ENCODE measurements at places on chromosomes 3 and 15.
A peak's percentile ranks its signal among the peaks of the same experiment; 100 is the strongest.

DNA sequence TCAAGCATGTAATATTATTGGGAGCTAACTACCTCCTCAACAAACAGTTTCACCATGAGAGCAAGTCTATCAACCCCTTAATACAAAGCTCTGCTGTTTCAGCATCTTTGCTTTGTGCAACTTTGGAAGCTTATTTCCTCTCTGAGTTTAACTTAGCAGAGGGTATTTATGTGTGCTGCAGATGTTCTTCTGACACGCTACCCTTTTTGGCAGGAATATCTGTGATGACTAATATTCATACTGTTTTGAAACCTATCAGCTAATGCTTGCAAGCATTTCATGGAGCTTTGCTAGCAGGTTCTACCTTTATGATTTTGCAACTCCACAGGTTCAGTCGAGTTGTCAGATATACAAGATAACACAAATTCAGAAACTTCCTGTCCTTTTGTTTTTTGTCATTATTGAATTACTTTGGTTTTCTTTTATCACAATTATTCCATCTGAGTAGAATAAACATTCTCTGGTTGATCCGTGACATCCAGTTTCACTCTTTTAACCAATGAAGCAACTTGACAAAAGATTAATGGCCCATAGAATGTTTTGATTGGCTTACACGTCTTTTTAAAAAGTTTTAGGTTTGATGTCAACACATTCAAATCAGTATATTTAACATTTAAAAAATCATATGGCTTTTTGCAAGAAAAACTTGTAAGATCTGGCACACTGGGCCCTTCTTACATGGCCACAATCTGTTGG lies 1.7 kb upstream of the SLC9A9 start:
- DNase-seq: peak; percentile 84

DNA sequence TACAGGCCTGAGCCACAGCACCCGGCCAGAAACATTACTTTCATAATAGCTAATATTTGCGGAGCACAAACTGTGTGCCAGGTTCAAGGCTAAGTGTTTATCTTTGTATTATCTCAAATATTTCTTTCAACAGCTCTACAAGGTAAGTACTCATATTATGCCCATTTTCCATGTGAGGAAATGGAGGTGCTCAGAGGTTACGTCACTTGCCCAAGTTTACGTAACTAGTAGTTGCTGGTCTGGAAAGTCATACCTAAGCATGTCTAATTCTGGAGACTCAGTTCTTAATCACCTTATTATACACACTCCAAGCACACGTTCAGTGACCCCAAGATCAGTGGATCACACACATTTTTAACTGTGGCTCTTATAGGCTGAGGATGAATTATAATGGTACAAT lies 177.5 kb downstream of the OXSM start:
- DNase-seq: no peak

GRCh38 chr3:42547401-42547945 lies 34.3 kb downstream of the SEC22C start:
- DNase-seq: peak; percentile 55

DNA sequence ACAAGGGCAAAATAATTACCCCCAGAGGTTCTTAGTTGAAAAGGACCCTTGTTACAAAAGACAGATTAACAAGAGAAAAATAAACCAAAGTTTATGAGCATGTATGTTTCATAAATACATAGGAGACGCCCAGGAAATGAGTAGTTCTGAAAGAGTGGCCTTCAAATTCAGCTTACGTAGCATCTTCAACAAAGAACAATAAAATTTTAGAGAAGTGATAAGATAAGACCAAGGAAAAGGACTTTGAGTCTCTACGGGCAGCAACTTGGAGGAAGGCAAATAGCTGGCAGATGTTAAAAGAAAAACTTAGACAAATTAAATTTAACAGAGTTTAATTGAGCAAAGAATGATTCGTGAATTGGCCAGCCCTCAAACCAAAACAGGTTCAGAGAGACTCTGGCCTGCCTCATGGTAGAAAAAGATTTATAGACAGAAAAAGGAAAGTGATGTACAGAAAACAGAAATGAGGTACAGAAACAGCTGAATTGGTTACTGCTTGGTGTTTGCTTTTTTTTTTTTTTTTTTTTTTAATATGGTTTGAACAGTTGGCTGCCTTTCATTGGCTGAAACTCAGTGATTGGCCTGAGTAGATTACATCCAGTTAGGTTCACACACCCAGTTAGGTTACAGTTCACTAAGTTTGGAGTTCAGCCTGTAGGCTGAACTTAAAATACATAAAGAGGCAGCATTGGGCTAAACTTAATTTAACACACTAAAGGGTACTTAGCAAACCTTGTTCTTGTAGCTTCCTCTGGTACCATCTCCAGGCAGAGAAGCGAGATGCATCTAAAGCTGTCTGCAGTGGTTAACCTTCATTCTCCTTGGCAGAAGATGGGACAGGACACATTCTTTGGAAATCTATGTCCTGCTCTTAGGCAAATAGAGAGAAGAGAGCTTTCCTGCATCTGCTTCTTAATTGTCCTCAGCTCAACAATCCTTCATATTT lies 23.2 kb downstream of the C2CD4B start:
- DNase-seq: no peak

DNA sequence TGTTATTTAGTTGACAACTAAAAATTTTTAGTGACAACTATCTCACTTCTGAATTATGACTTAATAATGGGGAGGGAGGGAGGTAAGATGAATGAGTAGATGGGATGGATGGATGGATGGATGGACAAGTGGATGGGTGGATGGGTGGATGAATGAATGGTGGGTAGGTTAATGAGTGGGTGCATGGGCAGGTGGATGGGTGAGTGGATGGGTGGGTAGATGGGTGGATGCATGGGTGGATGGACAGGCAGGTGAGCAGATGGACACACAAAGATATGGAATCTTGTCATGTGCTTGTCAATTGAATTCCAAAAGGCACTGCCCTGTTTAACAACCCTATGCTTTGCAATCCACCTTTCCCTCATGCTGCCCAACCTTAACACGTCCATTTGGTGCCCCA lies 41.5 kb downstream of the KLHL25 start:
- no peak for DNase-seq

- peak; percentile 20 for DNase-seq
Observed at GRCh38 chr15:69823223-69823907, 274.4 kb downstream of the TLE3 start.

GRCh38 chr15:80932989-80933388 lies 56.6 kb downstream of the MESD start:
- peak; percentile 55 for DNase-seq

DNA sequence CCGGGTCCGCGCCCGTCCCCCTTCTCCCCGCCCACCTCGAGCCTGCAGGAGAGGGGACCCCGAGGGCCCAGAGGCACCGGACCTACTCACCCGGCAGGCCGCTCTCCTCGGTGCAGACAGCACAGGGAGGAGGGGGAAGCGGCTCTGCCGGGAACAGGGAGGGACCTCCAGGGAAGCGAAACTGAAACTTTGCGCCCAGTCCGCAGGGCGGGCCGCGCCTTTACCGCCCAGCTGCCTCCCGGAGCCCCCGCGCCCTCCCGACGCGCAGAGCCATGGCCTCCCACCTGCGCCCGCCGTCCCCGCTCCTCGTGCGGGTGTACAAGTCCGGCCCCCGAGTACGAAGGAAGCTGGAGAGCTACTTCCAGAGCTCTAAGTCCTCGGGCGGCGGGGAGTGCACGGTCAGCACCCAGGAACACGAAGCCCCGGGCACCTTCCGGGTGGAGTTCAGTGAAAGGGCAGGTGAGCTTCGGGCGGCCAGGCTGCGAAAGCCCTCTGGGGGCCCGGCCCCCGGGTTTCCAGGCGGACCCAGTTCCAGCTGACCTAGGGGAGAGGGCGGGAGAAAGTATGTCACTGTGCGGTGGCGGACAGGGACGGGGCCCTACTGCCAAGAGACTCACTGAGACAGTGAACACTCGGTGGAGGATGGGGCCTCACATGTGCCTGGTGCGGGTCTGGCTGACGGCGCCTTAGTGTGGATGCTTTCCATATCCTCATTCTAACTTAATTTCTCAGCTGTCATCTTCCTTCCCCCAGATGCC lies at the start of the genes DTX3L and PARP9:
Gene DTX3L, plus strand, starts transcription at position 184 of the 758 bp plus-strand sequence. Its CDS starts 89 bp downstream, at position 273.
Gene PARP9, minus strand, starts transcription at position 146 of the 758 bp plus-strand sequence. CDS start 4,680 bp downstream, outside the sequence.
- peak; percentile 82 for DNase-seq

GRCh38 chr15:69852482-69852881 lies 245.2 kb downstream of the TLE3 start:
- DNase-seq: peak; percentile 65

GRCh38 chr3:151789853-151790463 lies 24.0 kb upstream of the AADAC start:
- DNase-seq: no peak

GRCh38 chr3:169299129-169299528 lies 364.4 kb downstream of the MECOM start:
- no peak for DNase-seq

DNA sequence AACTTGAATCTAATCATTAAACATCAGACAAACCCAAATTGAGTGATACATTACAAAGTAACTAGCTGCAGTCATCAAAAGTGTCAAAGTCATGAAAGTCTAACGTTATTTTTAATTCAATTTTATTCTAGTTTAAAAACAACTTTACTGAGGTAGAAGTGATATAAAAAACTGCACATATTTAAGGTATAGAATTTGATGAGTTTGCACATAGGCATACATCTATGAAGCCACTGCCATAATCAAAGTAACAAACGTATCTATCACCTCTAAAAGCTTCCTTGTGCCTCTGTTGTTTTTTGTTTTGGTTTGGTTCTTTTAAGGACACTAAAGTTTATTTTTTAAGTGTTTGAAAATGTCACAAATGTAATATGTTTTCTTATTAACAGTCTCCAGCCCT lies 130.9 kb downstream of the DLG1 start:
- no peak for DNase-seq

GRCh38 chr3:129972301-129972700 lies 2.2 kb upstream of the TRH start:
- no peak for DNase-seq

DNA sequence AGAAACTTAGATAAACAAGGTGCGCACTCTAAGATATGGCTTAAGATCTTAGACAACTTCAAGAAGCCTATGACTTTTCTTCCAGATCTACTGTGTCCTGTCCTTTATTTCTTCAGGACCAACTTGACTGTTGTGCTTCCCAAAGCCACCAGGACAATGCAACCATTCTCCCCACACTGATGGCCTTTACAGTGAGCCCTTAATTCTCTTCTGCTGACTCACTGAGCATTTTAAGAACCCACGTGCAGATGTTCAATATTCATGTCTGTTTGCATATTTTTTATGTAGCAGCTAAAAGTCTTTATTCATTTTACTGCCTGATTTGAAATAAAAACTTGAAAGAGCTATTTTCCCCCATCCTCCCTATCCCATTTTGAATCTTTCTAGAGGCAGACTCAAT lies 103.3 kb upstream of the SLC2A2 start:
- DNase-seq: no peak

GRCh38 chr3:79200456-79200855 lies 567.3 kb downstream of the ROBO1 start:
- DNase-seq: peak; percentile 46

- peak; percentile 87 for DNase-seq
Observed at GRCh38 chr3:64213962-64214379, 11.3 kb downstream of the PRICKLE2 start.

- peak; percentile 86 for DNase-seq
Observed at GRCh38 chr15:55627730-55628368, 39.7 kb upstream of the PYGO1 start.

GRCh38 chr15:58244536-58244935 lies 106.4 kb downstream of the AQP9 start:
- DNase-seq: no peak

- DNase-seq: no peak
Observed at GRCh38 chr3:52053307-52054304, 2.8 kb downstream of the DUSP7 start.

DNA sequence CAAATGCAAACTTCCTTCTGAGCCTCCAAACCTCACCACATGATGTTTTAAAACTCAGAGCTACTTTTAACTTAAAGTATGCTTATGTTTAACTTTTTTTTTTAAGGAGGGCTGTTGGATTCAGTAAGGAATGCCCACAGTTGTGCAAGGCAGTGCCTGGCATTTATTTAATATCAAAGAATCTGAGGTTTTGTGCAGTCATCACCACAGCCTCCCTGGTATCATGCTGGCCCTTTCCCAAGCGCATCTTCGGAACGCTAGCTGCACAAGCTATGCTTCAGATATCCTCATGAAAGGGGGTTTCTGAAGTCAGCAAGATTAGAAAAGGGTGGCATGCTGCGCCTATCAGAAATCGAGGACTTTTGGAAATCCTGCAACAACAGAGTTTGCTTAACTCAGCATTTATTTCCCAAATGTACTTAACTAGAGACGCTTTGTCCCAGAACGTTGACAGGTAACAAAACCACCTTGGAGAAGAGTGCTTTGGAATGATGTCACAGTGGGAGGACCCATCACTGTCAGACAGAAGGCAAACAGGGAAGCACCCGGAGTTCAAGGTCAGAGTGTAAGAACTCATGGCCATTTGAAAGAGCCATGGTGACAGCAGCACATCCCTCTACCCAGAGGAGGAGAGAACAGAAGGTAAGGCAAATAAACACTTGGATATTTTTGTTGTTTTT lies 120.2 kb upstream of the IGF1R start:
- DNase-seq: no peak

GRCh38 chr3:124229420-124229819 lies 237.5 kb upstream of the ROPN1 start:
- no peak for DNase-seq

- no peak for DNase-seq
Observed at GRCh38 chr15:53963801-53964200, 14.4 kb upstream of the UNC13C start.

DNA sequence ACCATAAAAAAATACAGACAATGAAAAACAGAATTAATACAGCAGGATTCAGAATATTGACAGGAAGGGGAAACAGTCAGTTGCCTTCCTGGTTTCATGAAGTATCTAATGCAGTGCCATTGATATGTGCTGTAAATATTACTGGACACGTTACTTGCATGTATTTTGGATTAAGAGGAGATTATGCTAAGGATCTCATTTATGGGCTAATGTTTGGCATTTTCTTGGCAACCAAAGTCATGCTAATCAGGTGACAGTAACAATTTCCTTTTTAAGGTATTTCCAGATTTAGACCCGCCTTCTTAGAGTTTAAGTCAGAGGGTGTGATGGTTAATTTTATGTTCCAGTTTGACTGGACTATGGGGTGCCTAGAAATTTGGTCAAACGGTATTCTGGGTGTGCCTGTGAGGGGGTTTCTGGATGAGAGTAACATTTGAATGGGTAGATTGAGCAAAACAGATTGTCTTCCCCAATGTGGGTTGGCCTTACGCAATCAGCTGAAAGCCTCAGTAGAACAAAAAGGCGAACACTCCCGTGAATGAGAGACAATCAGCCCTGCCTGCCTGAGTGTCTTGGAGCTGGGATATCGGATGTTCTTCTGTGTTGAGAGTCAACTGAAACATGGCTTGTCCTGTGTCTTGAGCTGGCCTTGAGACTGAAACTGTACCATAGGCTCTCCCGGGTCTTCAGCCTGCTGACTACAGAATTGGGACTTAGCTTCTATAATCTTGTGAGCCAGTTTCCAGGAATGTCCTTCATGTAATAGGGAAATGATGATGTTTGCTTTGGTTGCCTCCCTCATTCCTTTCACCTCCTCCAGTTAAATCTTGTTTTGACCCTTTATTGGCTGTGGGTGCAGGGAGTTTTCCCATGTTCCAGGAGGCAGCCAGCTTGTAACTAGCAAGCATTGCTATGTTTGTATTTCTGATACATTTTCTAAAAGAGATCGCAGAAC lies 10.5 kb downstream of the SQOR start:
- peak; percentile 57 for DNase-seq
